ENCODE measurements at places on chromosomes 6 and 20.

GRCh38 chr6:159431750-159432149 is 261.3 kb downstream of the SOD2 start:
- DNase-seq: no peak

- DNase-seq: no peak
Observed at GRCh38 chr6:111959766-111960165, 86.5 kb upstream of the FYN start.

DNA sequence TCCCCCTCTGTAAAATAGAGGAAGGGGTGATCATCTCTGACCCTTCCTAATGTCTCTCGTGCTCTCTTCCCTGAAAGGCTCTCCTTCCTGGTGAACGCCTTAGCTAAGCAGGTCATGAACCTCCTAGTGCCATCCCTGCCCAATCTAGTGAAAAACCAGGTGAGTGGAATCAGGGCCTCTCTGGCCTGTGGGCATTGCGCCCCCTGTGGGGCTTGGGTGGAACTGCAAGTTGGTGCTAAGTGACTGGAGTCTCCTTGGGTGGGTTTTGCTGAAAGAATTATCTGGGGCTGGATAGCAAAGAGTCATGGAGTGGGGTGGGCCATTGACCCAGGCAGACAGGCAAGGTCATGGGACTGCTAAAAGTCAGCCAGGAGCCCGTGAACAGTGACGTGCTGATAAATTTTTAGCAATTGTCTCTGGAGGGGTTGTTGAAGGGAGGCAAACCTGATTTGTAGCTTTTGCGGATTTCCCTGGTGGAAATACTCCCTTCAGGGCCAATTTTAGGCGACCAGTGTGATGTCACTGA is 8.9 kb downstream of the BPIFB1 start:
- DNase-seq: peak; percentile 40

- DNase-seq: no peak
Observed at GRCh38 chr20:22305381-22305780, 279.0 kb downstream of the FOXA2 start.

- DNase-seq: no peak
Observed at GRCh38 chr20:32828029-32828680, 8.4 kb downstream of the MAPRE1 start.

GRCh38 chr6:87807475-87807874 is 105.4 kb upstream of the AKIRIN2 start:
- DNase-seq: no peak

DNA sequence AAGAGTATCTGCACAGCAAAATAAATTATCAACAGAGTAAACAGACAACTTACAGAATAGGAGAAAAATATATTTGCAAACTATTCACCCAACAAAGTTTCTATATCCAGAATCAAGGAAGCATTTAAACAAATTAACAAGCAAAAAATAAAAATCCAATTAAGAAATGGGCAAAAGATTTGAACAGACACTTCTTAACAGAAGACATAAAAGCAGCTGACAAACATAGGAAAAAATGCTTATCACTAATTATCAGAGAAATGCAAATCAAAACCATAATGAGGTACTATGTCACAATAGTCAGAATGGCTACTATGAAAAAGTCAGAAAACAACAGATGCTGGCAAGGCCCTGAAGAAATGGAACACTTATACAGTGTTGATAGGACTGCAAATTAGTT is 434.2 kb upstream of the ADGRB3 start:
- no peak for DNase-seq

DNA sequence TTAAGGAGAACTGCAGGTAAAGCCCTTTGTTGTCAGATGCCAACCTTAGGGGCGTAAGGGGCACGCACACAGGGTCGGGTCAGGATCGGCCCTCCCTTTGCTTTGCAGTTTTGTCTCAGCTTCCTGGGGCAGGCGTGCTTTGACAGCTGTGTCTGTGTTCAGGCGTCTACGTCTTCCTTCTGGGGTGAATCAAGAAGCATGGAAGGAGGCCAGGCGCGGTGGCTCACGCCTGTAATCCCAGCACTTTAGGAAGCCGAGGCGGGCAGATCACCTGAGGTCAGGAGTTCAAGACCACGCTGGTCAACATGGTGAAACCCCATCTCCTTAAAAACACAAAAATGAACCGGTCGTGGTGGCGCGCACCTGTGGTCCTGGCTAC is 1.3 kb downstream of the ZGPAT start:
- no peak for DNase-seq

GRCh38 chr6:41636833-41637193 is 1.5 kb upstream of the MDFI start:
- no peak for DNase-seq

GRCh38 chr6:90369024-90369519 is 72.4 kb upstream of the BACH2 start:
- no peak for DNase-seq

GRCh38 chr20:4083098-4083865 is 67.9 kb upstream of the RNF24 start:
- DNase-seq: no peak

- no peak for DNase-seq
Observed at GRCh38 chr20:58700121-58700821, 7.7 kb downstream of the NPEPL1 start.

- no peak for DNase-seq
Observed at GRCh38 chr6:89924231-89924630, 30.0 kb downstream of the GJA10 start.

- no peak for DNase-seq
Observed at GRCh38 chr20:50277064-50277415, 86.4 kb downstream of the CEBPB start.

- DNase-seq: no peak
Observed at GRCh38 chr6:148273962-148274752, 68.5 kb upstream of the SASH1 start.

DNA sequence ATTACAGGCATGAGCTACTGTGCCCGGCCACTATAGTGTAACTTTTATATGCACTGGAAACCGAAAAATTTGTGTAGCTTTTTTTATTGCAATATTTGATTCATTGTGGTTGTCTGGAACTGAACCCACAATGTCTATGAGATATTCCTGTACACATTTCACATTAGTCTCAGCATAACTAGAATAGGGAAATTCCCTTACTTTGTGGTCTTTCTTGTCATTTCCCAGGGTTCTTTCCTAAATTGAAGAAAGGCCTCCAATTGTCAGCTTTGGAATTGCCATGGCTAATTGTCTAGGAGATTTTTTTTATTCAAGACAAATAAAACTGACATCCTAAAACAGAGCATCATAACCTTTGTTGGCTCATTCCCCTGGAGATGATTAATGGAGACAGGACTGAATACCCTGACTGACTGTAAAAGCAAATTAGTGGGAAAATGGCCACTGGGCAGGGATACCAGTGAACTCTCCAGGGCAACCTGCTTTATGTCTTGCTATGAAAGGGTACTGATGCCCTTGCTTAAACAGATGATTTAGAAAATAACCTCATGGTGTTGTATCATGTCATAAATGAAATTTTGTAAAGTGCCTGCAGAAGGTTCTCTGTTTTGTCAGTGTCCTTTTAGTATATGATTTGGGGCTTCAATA is 576.9 kb downstream of the RFPL4B start:
- DNase-seq: no peak

GRCh38 chr20:9977629-9978028 is 57.2 kb upstream of the ANKEF1 start:
- DNase-seq: no peak

- DNase-seq: peak; percentile 74
Observed at GRCh38 chr20:7113577-7114466, 346.3 kb downstream of the BMP2 start.

DNA sequence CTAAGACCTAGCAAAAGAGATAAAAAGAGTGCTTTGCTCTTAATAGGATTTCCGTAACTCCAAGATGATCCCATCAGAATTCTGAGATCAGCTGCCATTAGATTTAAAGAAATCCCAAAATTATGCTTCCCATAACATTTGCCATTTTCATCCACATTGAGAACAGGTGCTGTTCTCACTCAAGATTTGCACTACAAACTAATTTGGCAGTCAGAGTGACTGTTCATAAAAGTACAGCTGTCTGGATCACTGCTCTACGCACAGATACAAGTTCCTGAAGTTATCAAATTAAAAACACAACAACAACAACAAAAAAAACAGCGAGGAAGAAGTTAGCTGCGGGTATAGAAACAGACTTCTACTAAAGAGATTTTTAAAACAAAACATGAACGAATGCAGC is 58.1 kb downstream of the ASCC3 start:
- DNase-seq: no peak

DNA sequence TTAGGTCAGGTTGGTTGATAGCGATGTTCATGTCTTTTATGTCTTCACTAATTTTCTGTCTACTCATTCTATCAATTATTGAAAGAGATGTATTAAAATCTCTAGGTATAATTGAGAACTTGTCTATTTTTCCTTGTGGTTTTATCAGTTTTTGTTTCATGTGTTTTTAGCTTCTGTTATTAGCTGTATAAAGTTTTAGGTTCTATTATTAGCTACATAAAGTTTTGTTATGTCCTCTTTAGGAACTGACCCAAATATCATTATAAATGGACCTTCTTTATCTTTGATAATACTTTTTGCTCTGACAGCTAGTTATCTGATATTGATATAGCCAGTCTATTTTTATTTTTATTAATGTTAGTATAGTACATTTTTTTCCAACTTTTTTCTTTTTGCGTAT is 92.4 kb upstream of the TMEM170B start:
- DNase-seq: no peak

DNA sequence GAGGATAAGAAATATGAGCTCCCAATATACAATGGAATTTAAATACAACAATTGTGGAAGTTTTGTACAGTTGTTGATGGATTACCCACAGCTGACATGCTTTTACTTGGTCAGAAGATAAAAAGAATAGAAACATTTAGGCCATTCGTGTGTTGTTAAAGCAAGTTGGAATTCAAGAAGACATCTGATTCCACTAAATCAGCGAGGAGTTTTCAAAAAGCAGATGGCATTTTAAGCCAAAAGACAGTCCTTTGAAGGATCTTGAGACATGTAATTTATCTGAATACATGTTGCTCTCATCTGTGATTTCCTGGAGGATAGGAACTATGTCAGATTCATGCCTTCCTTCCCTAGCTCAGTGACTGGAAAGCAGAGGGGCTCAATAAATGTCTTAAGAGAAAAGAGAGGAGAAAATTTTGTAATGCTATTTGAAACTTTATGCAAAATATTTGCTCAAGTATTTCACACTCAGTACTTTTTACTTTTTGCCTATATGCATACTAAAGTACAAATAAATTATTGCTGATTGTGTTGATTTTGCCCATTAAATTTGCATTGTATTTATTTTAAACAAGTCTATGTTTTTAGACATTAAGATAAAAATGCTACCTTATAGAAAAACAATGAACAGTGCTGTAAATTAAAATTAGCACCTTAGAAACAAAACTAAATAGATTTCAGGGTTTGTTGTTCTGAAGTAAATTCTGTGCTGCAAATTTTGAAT is 733.8 kb upstream of the FLRT3 start:
- DNase-seq: no peak

- peak; percentile 27 for DNase-seq
Observed at GRCh38 chr6:53437557-53438202, 88.9 kb upstream of the ELOVL5 start.

GRCh38 chr20:1761116-1761515 is 103.5 kb upstream of the SIRPG start:
- no peak for DNase-seq

- no peak for DNase-seq
Observed at GRCh38 chr6:90637320-90637719, 50.4 kb upstream of the MAP3K7 start.

GRCh38 chr6:168035098-168035660 is 37.7 kb downstream of the KIF25 start:
- no peak for DNase-seq

GRCh38 chr6:163904186-163904585 is 489.7 kb downstream of the QKI start:
- no peak for DNase-seq

GRCh38 chr6:20678831-20679352 is 144.6 kb downstream of the CDKAL1 start:
- DNase-seq: no peak

DNA sequence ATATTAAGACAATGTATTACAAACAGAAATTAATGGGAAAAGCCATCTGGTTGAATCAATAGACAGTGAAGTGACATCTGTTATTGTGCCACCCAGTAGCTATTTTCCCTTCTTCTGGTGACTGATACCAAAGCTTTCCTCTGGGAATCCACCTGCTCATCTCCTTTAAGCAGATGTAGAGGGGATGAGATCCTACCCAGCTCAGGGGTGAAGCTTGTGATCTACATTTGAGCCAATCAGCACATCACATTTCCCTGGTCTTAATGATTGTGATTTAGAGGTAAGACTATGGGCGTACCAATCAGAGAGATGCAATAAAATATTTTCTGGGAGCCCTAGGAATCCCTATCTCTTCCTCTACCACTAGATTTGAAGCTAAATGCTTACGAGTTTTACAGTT is 782.9 kb downstream of the PTPRT start:
- no peak for DNase-seq

GRCh38 chr6:20255428-20255827 is 43.2 kb upstream of the MBOAT1 start:
- no peak for DNase-seq

GRCh38 chr6:62974452-62974851 is 236.8 kb upstream of the FKBP1C start:
- no peak for DNase-seq

DNA sequence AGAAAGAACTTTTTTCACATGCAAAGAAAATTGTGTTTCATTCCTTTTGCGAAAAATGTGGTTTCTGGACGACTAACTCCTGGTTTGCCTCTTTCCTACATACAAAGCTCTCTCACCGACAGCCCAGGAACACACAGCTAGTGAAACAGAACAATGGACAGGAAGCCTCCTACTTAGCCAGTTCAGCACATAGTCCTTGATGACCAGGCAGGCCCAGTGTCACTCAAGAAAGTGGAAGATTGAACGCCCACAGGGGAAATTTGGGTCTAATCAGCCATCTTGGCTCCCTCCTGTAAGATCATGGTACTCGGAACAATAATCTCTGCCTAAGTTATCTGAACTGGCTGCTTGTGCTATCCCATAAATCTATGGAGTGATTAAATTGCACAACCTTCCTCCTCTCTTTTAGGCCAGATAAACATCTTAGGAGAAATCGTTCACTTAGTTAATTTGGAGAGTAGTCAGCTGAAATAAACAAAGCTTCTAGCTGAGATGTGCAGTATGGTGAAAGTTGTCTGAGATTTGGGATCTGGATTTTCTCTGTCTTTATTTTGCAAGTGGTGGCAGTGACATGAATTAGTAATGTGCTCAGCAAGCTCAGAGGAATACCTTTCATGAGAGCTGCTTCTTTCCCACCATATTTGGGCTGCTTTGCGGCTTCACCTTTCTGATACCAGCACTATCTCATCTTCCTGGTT is 147.0 kb downstream of the MTFR2 start:
- no peak for DNase-seq

GRCh38 chr20:57999465-58000111 is 228.9 kb downstream of the ANKRD60 start:
- DNase-seq: no peak

DNA sequence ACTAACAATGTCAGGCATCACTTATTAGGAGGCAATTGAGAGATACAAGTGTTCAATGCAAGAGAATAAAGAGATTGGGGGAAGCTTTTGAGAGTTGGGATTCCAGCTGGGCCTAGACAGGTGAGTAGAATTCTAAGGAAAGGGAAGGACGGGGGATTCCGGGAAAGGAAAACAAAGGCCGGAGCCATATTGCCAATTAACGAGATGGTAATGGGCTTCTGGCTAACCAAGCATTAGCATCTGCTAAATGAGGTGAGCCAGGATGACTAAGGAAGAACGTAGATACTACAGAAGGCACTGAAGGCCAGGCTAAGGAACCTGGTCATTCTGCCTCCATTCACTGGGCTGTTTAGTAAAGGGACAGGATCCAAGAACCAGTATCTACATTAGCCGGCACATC is 10.5 kb downstream of the FYN start:
- no peak for DNase-seq

Measured in NCI-H345 (cell line).